Sigmoid colon (tissue), 7 donors: ENCODE measurements at places on chromosomes 6 and 20. TPM values are rescaled to one million over a fixed set of nuclear protein-coding genes. Genes with fewer than 3 reads are reported as not detected.

DNA sequence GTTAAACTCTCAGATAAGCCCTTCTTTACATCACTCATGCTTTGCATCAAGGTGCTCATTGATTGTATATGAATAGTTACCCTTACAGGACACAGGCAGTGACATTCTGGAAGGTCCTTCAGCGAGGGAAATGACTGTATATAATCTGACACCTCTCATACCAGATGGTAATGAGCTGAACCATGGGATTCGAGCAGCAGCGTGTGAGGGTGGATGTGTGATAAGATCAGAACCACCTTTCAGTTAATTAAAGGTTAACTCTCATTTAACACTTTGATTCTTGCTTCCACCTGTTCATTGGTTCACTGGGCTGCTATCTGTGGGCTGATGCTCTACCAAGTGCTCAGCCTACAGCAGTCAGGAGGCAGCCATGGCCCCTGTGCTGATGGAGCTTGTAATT is 24.2 kb downstream of the NEDD9 start:
- no peak for DNase-seq

GRCh38 chr6:19921786-19922185 is 84.6 kb downstream of the ID4 start:
- DNase-seq, result no peak

Gene USP49
- total RNA-seq, result 2.8 TPM

- DNase-seq, result peak; percentile 78
These were observed 577 bp upstream of the SLC24A3 start for GRCh38 chr20:19211661-19212468.

DNA sequence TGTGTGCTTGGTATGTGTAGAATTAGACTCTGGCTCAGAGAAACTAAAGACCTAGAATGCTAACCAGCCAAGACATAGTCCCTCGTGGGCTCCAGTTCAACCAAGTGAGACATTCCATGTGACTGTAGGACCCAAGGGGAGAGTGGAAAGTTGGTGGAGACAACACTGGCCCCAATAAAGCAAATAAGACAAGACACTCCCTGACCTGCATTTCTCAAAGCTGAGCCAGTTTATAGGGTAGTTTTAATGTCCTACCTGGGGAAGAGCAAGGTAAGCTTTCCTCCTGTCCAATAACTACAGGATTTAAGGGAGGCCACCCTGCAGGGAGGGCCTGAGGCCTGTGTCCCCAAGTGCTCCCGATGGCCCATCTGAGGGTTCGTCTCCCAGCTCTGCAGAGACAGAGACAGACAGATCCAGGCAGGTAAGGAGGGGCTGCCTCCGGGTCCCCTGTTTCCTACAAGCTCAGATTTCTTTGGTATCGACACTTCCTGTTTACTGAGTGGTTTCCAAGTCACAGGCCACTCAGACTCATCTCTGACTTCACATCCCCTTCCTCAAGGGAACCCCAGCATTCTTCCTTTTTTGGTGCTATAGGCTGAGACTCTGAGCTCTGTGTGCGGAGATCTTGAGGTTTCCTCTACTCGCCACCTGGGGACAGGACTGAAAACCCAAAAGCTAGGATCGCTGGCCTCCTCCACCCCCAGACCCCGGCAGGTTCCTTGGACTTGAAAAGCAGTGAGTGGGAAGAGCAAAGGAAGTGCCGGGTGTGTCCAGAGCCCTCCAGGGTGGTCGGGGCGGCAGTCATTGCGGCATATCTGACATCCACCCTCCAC is 92.4 kb downstream of the PRND start:
- no peak for DNase-seq

GRCh38 chr6:161130541-161130940 is 139.0 kb downstream of the MAP3K4 start:
- DNase-seq, result no peak

GRCh38 chr20:21704408-21705385 is 767 bp upstream of the PAX1 start:
- DNase-seq, result no peak

DNA sequence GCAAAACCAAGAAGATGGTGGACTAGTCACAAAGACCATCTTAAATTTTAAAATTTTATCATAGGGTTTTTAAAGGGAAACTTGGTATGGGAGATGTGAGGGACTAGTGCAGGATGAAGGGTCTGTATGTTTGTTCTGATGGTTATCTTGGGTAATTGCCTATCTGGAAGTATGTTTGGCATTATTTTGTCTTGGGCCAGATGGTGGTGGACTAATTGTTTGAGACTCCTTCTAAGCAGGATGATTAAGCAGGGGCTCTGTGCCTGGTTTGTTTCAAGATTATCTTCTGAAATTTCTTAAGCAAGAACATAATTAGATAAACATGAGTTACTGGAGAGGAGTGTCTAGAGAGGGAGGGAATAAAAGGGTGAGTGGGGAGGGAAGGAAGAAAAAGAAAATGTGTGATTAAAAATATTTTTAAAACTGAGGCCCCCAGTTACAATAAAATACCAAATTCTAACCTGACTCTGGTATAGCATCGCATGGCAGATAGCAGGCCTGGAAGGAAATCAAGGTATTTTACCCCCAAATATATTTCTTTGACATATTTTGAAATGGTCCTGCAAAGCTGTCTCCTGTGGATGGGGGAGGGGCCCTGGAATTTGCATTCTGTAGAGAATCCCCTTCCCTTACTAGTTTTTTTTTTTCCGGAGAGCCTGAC is 49.9 kb upstream of the FAM184A start:
- no peak for DNase-seq

Gene ZNF831
- 1.8 TPM for total RNA-seq

DNA sequence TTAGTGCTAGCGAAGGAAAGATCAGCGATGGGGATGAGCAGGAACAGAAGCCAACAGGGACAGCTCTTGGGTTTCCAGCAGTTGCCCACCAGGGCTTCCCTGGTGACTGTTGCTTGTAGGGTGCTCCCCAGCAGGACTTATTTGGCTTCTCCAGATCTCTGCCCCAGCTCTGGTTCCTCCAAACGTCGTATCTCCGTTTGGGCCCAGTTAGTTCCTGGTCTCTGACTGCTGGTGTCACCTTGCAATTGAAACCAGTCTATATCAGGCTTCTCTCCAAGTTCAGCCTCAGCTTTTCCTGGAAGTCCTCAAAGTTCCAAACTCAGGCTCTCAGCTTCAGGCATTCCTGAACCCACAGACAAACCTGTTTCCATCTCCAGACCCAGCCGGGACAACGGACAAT is 70.8 kb upstream of the NXT1 start:
- DNase-seq, result no peak

Gene EPHA7
- total RNA-seq, result 122 TPM

DNA sequence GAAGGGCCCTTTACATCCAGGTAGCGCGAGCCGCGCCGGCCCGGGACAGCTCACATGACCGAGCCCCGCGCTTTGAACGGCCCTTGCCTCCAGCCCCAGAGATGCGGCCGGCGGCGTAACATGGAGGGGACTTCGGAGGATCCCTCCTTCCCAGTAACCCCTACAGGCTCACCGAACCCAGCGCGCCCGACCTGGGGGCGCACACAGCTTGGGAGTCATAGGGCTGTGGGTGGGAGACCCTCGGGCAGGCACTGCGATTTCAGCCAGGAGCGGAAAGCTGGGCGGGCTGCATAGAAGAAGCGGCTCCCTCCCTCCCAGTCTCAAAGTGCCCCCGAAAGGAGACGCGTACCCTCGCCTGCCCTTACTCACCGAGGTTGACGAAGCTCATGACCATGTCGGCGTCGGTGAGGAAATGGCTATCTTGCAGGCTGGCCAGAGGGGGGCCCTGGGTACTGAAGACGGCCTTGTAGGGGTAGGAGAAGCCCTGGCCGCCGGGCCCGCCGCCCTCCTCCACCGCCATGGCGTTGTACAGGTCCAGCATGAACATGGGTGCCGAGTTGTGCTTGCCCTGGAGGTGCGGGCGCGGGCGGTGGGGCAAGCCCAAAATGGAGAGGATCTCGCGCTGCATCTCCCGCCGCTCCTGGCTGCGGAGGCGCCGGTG is 975 bp downstream of the BMP7 start:
- DNase-seq, result no peak
